ENCODE measurements at places on chromosomes 7 and 10.

- no peak for DNase-seq
Measured at GRCh38 chr10:81600185-81600584, 274.8 kb upstream of the NRG3 start.

GRCh38 chr7:45920502-45921380 lies at the start of gene IGFBP3:
TSS of gene IGFBP3 (minus strand) at chr7:45921272. CDS start at chr7:45921140, 132 bp downstream.
- DNase-seq = no peak

DNA sequence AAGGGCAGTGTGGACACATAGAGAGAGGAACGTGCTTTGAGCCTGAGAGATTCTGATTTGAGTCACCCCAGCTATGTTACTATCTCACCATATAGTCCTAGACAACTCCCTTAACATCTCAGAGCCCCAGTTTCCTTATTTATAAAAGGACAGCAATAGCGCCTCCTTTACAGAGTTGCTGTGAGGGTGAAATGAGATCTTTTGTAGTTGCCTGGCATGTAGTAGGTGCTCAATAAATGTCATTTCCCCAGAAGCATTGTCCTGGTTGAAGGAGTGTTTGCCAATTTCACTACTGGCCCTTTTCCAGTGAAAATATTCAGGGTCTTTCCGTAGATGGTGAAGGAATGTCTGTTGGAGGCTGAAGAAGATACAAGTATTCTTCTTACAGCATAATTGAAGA lies 51.3 kb upstream of the FAM180A start:
- no peak for DNase-seq

DNA sequence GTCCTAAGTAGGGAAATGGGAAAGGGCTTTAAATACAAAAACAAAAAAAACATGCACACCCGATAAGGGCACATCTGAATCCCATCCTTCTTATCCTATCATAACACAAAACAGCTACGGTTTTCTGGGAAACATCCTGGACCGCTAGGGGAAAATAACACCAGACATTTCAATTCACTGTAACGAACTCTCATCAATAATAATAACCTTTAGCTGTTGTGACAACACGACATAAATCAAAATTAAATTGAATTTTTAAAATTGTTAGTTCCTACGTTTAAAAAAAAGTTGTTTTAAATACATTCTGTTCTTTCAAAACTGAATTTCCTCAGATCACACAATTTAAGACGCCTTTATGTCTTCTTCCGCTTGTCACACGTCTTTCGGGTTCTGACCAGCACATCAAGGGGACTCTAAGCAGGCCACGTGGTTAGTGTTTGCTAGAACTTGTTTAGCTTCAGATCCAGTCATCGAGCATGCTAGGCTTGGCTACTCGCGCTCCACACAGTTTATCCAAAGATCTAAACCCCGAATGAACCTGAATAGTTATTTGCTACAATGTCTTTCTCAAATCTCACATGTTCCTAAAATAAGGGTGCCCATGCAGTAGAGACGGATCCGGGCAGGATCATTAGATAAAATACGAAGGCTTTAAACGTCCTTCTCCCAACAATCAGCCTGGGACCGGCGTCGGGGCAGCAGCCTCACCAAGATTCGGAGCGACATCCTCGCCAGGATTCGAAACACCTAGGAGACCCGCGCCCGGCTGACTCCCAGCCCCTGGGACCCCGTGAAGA lies 839 bp downstream of the IKZF5 start:
- DNase-seq = peak; percentile 20

DNA sequence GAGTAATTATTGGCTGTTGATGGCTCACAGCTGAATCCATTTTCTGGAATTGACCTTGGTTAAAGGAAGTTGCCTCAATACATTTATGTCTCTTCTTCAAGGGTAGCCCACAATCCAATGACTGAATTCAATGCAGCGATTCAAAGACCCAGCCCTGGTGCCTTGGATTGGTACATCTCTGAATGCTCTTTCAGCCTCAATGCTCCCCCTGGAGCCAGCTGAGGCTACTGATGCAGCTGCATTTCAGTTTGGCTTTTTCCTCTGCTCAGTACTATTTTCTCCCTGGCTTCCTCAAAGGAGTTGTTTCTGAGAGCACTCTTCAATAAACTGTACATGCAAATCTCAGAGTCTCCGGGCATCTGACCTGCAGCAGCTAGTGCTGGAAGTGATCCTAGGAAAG lies 633 bp upstream of the EBLN1 start:
- DNase-seq = no peak

DNA sequence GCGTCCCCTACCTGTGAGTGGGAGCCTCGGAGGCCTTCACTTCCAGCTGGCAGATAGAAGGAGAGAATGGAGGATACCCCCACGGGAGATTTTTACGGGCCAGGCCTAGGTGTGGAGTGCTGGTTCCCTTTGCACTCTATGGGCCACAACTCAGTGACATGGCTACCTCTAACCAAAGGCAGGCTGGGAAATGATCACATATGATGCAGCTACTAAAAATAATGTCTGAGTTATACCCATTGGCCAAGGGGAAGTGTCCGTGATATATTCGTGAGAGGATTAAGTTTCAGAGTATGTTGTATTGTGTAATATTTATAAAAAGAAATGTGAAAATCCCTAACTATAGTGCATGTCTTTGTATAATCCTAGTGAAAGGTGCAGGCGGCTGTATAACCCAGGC lies 13.5 kb upstream of the HIPK2 start:
- DNase-seq = no peak

- no peak for DNase-seq
Measured at GRCh38 chr7:19491821-19492452, 216.9 kb downstream of the POLR1F start.

- DNase-seq = no peak
Measured at GRCh38 chr7:134415700-134416099, 43.2 kb downstream of the AKR1B1 start.

DNA sequence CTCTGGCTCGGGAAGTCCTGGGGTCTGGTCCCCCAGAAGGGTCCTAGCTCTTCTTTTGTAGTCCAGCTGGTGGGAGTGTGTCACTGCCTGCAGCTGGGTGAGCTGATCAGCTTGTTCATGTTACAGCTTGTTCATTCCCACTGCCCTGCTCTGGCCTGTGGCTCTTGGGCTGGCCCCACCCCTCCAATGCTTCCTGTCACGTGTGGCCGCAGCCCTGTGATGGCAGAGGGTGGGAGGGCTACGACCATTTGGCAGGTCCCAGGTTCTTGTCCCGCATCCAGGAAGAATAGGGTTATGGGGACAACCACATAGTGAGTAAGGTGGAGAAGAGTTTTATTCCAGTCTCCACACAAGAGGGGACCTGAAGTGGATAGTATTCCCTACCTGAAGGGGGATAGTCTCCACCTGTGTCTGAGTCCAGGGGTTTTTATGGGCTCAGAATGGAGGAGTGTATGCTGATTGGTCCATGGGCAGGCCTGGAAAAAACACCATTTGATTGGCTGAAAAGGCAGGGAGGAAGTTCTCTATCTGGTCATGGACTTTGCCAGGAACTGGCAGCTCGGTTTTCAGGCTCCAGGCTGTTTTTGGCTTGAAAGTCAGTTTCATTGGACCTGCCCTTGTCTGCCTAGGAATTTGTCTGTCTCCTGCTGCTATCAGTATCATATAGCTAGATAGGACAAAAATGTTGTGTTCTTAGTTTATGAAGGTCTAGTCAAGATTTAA lies 13.1 kb downstream of the SDHAF3 start:
- DNase-seq = no peak

DNA sequence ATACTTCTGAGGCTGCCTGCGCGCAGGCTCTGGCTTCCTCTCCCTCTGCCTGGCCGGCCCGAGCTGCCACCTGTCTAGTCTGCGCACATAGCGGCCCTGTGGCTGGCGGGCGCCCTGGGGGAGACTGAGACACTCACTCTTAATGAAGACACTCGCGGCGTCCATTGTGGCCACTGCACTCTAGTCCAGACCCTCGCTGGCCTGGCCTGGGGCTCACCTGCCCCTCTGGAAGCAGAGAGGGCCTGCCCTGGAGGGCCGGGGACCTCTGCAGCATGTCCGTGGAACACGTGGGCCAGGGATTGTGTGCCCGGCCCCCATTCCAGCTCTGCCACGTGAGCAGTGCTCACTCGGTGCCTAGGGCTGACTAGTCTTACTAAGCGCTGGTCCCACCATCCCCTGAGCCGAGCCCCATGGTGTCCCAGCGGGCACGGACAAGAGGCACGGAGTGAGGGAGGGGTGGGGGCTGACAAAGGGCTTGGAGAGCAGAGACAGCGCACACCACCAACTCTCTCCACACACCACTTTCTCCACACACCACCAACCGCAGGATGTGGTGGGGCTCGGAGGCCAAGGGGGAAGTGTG lies 149.3 kb downstream of the ELFN1 start:
- DNase-seq = no peak

DNA sequence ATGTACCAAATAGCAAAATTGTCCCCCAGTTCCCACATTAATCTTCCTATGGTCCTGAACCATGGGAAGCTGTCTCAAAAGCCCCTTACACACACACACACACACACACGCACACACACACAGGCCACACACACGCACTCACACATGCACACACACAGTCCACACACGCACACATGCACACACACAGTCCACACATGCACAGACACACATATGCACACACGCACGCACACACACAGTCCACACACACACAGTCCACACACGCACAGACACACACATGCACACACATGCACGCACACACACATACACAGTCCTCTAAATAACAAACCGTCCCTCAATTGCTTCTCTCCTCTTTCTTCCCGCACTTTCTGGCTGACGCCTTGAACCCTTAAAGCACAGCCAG lies 265.3 kb downstream of the TCERG1L start:
- DNase-seq = no peak

DNA sequence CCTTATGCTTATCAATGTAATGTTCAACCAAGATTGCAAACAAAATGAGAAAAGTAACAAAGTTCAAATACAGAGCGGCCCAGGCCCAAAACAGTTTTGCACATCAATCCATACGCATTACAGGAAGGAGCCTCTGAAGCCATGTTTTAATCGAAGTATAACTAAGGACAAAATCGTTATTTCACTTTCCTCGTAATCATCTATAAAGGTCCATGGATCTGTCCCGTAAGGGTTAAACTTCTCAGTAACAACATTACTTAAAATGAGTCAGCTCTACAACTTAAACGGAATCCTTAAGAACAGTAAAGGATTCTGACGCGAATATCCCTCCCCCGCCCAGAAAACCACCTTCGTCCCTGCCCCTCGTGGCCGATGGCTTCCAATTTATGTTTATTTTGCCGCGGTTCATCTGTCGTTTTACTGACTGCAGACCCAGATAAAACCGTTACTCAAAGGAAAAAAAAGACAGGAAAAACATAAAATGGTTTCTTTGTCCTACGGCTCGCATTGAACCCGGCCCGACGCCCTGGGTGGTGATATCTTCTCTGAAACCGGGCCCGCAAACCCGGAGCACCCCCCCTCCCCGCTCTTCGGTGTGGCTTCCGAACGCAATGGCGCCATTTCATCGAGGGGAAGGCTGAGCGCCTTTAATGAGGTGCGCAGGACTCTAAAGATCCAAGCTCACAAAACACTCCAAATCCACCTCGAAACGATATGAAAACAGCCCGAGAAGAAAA lies 1.1 kb downstream of the HNRNPA2B1 start:
- peak; percentile 52 for DNase-seq

All from stimulated activated CD4-positive, alpha-beta T cell treated with anti-CD3 and anti-CD28 coated beads, Interleukin-12 subunit alpha, Interleukin-12 subunit beta, amount 100 ng/mL, for 24 hours (primary cell).